ENCODE measurements at places on chromosomes 5 and 9. TPM values are rescaled to one million over a fixed set of nuclear protein-coding genes. Genes with fewer than 3 reads are reported as not detected.

DNA sequence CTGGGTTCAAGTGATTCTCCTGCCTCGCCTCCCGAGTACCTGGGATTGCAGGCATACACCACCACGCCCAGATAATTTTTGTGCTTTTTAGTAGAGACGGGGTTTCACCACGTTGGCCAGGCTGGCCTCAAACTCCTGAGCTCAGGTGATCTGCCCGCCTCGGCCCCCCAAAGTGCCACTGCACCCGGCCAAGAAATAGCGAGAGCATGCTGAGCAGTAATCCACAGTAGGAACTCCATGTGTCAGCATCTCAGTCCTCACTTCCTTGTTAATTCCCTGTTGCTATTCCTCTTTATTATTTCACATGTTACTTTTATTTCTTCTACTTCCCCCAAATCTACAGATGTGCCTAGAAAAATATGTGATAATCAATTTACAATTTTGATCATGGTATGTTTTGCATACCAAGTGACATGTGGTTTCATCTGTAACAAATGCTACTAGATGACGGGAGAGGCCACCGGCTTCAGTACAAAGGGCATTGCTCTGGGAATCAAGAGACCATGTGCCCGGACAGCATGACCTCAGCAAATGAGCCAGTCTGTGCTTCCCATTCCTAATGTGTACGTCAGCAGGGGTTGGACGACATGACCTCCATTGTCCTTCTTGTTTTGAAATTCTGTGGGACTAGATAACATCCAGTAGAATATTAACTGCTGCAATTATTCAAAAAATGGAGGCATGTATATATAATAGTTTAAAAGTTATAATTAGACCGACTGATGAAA is 61.6 kb downstream of the FNBP1 start:
- DNase-seq, result no peak

FOXD4 gene
- polyA plus RNA-seq, result 0.03 TPM

SPAG8 gene
- 0.62 TPM for polyA plus RNA-seq

DNA sequence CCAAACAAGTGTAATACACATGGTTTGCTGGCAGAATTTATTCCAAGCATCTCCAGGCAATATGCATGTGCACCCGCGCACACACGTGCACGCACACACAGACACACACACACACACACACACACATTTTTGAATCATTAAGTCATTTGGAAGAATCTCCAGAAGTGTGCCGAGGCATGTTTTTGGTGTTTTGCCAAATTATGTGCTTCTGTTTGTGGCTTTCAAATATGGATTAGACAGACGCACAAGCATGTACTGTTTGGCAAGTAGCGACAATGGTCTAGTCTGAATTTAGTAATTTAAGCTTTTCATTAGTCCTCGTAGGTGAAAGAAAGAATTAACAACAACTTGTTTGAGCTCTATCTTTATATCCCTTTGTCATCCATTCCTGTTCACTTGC is 36.7 kb downstream of the NFIB start:
- DNase-seq, result peak; percentile 75

NR2F1-AS1 gene
- polyA plus RNA-seq, result 12.8 TPM

GRCh38 chr5:157382996-157383800 is 76.8 kb upstream of the NIPAL4 start:
- DNase-seq, result peak; percentile 31

DNA sequence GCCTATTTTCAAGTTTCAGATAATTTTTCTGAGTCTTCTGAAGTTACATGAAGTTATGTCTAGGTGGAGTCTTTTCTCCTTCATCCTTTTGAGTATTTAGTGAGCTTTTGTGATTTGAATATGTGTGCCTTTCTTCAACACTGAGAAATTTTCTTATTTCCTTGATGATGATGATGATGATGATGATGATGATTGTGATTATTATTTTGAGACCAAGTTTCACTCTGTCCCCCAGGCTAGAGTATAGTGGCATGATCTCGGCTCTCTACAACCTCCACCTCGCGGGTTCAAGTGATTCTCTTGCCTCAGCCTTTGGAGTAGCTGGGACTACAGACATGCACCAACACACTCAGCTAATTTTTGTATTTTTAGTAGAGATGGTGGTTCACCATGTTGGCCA is 26.2 kb downstream of the ENTREP1 start:
- DNase-seq, result no peak

GRCh38 chr5:176776916-176777315 is 33.4 kb upstream of the UNC5A start:
- DNase-seq, result no peak

NUTM2G gene
- not detected for polyA plus RNA-seq

- DNase-seq, result no peak
These were observed 3.6 kb upstream of the SNAPC4 start for GRCh38 chr9:136403538-136403914.

GRCh38 chr5:151742870-151743294 is 15.5 kb downstream of the ATOX1 start:
- DNase-seq, result peak; percentile 74

GRCh38 chr5:138408023-138408422 is 30.8 kb upstream of the REEP2 start:
- DNase-seq, result no peak

FAM240B gene
- not detected for polyA plus RNA-seq

SPRY4 gene
- polyA plus RNA-seq, result 22.1 TPM

PCDHGC4 gene
- polyA plus RNA-seq, result 0.60 TPM

TSSK1B gene
- 0.03 TPM for polyA plus RNA-seq

FBXW5 gene
- polyA plus RNA-seq, result 95.4 TPM

DNA sequence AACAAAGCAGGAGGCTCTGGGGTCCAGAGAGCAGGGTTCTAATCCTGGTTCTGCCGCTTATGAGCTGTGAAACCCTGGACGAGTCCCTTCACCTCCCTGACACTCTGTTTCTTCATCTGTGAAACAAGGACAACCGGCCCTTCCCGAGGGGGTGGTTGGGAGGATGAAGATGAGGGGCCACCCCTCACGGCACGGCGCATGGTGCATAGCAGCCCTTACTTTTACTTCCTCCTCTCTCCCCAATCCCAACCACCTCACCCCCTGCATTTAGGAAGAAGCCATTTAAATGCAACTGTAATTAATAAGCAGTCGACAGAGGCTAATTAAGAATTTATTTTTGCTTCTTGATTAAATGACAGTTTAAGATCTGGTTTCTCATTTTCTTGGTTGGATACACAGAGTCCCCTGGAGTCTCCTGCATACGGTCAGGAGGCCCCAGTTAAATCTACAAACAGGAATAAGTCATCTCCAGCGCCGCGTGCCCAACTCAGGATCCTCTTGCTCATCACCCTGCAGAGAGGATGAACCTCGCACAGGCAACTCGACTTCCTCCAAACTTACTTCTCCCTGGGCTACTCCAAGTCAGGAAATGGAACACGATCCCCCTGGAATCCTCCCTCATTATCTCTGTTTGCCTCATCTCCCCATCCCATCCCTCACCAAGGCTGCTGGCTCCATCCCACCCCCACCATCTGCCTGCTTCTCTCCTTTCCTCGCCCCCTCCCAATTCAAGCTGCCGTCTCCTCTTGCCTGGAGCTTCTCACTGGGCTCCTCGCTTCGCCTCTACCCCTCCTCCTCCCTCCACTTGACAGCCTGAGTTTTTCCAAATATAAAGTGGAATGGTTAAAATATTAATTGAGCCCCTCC is 95.9 kb downstream of the HRH2 start:
- no peak for DNase-seq

- DNase-seq, result peak; percentile 61
These were observed 57.2 kb downstream of the ITGA1 start for GRCh38 chr5:52844885-52845284.

DNA sequence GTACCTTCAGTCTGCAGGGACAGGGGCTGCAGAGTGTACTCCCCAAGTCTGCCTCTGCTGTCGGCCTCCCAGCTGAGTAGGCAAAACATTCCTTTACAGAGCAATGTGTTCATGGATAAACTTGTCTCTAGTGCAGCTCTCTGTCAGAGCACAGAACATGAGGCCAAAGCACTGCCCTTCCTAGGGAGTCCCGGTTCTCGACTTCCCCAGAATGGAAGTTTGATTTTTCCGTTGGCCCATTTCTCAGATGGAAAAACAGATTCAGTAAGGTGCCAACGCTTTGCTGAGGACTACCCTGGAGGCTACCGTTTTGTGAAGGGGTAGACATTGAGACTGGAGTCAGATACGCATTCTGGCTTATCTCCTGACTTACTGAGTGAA is 422 bp upstream of the TRIM32 start:
- peak; percentile 33 for DNase-seq

DNA sequence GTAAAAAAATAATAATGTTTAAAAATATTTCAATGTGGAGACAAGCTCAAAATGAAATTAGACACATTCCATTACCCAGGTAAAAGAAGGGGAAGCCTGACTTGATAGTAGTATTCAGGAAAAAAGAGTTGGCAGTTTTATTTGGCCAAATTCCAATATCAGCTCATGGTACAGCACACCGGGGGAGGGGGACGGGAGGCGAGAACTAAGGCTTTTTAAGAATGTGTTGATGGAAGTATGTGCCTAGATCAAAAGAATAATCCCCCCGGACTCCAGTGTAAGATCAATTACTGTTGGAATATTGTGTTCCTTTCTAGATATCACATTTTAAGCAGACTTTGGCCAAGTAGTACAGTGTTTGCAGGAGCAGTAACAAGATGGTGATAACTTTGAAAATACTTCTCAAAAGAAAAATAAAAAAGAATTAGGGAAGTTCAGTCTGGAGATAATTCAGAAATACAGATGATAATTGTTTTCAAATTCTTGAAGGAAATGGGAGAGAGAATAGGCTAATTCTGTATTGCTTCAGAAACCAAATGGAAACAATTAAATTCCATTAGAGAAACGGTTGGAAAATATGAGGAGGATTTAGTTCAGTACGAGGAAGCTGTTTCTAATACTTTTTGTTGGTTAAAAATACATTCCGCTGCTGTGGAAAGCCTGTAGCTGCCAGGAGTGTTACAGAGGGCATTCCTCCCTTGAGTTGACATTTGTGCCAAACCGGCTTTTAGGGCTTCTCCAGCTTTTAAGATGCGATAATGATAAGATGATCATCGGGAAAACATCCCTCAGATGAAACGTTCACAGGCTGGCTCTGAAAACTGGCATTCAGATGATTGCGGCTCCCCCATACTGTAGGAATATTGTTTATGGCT is 98.1 kb upstream of the ERBIN start:
- peak; percentile 7 for DNase-seq
